ENCODE measurements at places on chromosomes 3 and 15.

- DNase-seq, result no peak
These were observed 46.4 kb downstream of the ZNF106 start for GRCh38 chr15:42444415-42445063.

DNA sequence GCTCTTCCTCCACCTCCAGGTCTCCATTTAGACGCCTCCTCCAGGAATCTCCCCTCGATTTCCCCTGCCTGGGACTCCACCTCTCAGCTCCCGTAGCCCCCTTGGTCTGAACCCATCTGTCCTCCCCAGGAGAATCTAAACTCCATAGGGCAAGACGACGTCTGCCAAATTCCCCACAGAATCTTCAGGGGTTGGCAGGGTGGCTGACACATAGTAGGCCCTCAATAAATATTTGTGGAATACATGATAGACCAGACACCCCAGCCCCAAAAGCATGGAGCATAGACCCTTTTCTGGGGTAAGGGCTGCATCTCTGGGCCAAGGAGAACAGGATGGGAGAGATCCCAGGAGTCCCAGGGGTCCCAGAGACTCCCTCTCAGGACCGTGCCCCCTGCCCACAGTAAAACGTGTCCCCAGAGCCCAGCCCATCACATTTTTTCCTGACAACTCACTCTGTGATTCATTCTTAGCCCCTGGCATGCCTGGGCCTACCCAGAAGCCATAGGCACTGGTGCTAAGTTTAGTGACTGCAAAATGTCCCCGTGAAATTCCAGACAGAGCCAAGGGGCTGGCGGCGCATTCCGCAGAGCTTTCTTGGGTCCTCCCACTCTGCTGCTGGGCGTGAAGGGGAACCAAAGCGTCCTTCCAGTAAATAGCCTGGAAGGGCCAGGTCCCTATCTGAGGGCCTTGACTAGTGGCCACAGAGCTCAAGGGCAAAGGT, 78.0 kb upstream of the SLC6A6 start:
- no peak for DNase-seq

DNA sequence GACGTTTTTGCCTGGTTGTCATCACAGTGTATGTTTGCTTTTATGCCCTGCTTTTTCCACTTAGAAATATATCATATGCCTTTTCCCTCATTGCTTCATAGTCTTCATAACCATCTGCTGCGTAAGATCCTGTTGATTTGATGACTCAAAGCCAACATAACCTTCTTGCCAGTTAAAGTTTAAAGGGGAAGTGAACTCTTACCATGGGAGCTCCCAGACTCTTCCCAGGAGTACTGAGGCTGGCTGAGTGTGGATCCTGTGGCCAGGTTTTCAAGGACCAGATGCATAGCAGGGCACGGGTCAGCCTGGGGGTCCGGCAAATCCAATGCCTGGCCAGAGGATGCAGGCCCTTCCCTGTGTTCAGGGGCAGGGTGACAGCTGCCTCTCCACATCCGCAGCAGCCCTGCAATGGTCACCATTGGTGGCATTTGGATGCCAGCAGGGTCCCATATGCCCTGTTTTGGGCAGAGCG, 42.0 kb upstream of the SACM1L start:
- no peak for DNase-seq

GRCh38 chr3:130411320-130411719, 65.8 kb downstream of the COL6A5 start:
- DNase-seq, result no peak

DNA sequence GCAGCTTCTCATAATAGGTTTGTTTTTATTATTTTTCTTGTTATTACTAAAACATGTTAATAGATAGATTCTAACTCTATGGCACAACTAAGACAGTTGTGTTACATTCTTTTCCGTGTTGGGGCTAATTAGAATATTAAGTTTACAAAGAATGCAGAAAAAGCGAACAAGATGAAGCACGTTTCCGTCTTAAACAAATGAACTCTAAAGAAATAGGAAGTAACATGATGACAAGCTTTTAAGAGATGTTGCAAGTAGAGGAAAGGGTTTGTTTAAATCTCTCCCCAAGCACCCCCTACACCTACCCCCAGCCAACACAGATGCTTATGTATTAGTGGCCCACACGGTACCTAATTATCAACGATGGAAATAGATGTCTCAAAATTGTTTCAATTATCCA, 207.1 kb downstream of the TP63 start:
- no peak for DNase-seq

GRCh38 chr3:30440880-30441279, 165.5 kb upstream of the TGFBR2 start:
- DNase-seq, result no peak

- no peak for DNase-seq
These were observed 103.9 kb upstream of the ROBO1 start for GRCh38 chr3:79871656-79872055.

DNA sequence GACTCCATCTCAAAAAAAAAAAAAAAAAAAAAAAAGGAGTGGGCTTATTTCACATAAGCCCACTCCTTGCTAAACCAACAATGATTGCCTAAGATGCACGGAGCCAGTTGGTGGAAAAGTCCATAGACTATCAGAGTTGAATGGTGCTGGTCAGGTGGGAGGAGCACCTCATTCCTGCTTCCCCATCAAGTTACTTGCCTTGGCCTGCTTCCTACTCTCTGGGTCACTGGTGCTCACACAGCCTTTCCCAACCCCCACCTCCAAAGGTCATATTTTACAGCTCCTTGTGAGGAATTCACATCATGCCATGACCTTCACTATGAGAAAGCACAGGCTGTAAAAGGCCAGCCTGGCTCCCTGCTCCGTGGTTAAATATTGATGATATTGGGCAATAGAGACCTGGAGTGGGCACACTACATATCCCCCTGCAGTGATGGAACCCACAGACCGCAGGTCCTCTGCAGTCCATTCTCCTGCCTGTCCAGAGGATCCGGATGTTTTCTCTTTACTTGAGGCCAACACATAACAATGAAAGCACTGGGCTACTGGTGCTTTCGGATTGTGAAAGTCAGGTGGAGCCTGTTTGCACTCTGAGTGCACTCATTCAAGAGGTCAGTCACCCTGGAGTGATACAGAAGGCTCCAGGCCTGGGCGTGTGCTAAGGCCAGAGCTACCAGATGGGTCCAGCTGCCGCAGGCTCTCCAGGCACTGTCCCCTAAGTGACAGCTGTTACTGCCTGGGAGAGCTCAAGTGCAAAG, at the start of gene SLC51B:
Gene SLC51B (plus strand): TSS at position 664 of the 758 bp plus-strand sequence. CDS start 4,618 bp downstream, outside the sequence.
- no peak for DNase-seq

- no peak for DNase-seq
These were observed 46.3 kb upstream of the ACKR4 start for GRCh38 chr3:132550579-132551305.

DNA sequence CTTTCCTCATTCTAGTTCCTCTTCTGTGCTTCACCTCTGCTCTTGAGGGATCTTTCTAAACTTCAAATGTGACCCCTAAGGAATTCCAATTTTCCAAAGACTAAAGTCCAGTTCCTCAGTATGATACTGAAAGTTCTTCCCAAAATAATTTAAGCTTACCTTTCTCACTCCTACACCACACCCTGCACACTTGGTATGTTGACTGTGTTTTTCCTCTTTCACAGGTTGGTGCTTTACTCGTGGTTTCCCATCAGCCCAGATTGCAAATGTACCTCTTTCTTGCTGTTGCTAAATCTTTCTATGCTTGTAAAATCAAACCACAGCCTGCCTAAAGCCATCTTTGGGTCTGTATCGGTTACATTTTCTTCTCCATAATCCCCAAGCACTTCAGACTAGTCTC, 30.5 kb upstream of the CLDN16 start:
- no peak for DNase-seq

GRCh38 chr3:129560911-129561594, 18.1 kb downstream of the H1-8 start:
- no peak for DNase-seq
